ENCODE measurements at places on chromosomes 5 and 9.

DNA sequence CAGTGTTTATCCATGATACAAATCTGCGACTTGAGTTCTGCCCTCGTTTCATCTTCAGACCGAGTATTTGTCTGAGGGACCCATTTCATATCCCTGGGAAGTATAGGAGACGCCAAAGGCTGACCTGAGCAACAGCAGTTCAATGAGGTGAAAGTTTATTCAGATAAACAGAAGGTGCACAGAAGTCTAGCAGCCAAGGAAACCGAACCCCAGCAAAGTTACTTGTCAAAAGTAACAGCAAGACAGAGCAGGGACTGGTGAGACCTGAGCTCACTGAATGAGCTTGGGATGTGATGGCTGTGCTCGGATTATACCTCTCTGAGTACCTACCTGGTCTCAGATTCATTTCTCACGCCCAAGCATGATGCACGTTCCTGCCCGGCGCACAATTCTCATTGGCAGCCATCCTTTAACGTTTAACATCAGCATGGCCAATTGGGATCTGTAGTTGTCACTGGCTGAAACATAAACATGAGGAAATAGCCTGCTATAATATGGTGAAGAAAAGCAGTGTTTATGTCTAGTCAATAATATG lies 599 bp downstream of the LYRM7 start:
- no peak for DNase-seq

- DNase-seq = no peak
Observed at GRCh38 chr9:29865764-29866313, 2292.6 kb upstream of the C9orf72 start.

DNA sequence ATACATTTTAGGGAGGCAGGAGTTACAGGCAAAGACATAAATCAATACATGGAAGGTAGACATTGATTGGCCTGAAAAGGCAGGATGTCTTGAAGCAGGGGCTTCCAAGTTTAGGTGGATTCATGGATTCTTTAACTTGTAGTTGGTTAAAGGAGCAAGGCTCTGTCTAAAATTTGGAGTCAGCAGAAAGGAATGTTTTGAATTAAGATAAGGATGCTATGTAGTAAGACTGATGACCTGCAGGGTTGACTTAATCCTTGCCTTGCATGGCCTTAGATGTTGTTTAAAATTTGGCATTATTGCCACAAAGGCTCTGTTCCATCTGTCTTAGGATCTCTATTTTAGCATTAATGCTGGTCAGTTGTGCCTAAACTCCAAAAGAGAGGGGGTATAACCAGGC lies 171.3 kb downstream of the C5orf15 start:
- no peak for DNase-seq

DNA sequence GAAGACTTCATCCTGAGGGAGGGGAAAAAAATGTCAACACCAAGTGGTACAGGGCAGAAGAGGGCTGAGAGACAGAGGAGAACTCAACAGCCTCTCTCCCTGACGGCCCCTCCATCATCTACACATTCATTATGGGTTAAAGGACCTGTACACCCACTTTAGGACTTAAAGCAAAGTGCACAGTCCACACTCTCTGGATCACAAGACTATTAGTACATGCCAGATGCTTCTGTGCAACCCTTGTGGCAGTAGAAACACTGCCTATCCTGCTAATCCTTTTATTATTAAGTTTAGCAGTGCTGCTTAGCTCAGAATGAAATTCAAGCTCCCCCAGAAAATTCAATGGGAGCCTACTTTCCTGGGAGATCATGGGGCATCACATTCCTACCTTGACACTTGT lies 1.9 kb downstream of the FRMD3 start:
- no peak for DNase-seq

GRCh38 chr9:132042324-132042723 lies 37.3 kb downstream of the MED27 start:
- DNase-seq = peak; percentile 82

DNA sequence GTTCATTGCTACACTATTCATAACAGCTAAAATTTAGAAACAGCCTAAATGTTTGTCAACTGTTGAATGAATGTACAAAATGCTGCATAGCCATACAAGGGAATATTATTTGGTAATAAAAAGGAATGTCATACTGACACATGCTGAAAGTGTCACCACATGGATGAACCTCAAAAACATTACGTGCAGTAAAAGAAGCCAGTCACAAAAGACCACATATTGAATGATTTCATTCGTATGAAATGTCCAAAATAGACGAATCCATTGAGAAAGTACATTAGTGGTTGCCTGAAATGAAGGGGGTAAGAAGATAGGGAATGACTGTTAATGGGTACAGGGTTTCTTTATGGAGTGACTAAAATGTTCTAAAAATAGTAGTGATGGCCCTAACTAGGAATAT lies 11.6 kb upstream of the ECM2 start:
- DNase-seq = no peak

GRCh38 chr9:92385001-92385400 lies 19.4 kb downstream of the OGN start:
- no peak for DNase-seq

- no peak for DNase-seq
Observed at GRCh38 chr5:90987726-90988125, 395.4 kb downstream of the ARRDC3 start.

DNA sequence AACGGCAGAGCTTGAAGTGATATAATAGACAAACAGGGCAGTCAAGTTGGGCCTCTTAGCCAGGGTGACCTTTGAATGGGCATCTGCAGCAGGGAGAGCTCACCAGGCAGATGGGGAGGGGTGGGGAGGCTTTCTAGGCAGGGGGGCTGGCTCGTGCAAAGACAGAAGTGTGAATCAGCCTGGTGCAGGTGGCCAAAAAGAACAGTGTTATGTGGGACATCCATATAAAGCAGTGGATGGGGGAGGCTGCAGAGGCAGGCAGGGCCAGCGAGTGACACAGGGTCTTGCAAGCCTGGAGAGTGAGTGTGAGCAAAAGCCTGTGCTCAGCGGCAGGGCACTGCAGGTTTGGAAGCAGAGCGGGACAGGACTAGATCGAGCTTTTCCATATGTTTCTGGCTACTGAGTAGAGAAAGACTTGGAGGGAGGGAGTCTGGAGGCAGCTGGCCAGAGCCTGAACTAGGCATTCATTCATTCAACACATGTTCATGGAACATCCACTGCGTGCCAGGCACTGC lies 14.2 kb upstream of the TTLL11 start:
- no peak for DNase-seq

DNA sequence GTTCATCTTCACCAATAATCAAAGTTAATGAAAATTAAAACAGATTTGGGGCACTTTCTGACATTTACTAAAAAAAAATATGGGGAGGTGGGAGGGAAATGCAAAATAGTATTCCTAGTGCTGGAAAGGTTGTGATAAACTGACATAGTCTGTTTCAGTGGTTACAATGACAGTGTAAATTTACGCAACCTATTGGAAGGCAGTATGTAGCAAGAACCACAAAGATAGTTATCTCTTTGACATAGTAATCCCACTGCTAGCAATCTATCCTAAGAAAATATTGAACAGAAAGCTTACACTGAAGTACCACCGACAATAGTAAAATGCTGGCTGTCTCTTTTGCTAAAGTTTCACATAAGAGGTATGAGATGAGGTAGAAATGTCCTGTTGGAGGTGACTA lies 15.1 kb upstream of the EPB41L4B start:
- no peak for DNase-seq

DNA sequence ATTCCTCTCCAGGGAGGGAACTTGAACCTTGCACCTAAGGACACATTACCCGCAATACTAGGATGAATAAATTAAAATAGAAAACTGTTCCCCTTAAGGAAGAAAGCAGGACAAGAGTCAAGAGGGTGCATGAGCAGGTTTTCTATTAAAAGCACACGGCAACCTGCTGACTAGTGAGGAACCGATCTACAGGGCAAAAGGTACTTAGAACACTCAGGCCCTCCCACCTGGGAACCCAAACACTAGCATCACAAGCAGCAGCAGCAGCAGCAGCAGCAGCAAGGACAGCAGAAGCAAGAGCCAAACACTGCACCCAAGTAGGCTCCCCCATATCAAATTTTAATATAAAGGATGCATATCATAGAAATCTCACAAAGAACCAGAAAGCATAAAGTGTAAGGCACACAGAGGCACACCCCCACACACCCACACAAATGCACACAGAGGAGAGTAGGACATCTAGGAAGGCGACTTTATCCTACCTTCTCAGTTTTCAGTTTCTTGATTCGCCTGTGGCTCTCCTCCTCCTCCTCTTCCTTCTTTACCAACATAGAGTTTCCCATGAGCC lies 2.8 kb downstream of the ZNF608 start:
- DNase-seq = no peak

DNA sequence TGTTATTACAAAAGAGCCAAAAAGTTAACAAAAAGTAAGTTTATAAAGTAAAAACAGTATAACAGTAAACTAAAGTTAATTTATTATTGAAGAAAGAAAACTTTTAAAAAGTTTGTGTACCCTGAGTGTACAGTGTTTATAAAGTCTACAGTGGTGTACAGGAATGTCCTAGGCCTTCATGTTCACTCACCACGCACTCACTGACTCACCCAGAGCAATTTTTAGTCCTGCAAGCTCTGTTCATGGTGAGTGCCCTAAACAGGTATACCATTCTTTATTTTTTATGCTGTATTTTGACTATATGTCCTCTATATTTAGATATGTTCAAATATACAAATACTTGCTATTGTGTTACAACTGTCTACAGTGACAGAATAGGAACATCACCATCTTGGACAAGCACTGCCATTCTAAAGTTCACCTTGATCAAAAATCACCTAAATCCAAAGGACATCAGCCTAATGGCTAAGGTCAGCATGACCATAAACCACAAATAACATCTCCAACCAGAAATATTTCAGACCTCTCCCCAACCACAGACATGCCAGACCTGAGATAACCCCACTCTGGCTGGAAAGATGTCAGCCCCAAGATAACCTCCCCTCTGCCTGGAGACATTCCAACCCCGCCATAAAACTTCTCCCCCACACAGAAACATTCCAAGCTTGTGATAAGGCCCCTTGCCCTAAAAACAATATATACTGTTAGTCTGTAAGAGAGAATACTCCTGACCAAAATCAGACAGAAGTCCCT lies 56.1 kb downstream of the AGXT2 start:
- DNase-seq = no peak

GRCh38 chr5:174222891-174223290 lies 177.4 kb downstream of the NSG2 start:
- no peak for DNase-seq

DNA sequence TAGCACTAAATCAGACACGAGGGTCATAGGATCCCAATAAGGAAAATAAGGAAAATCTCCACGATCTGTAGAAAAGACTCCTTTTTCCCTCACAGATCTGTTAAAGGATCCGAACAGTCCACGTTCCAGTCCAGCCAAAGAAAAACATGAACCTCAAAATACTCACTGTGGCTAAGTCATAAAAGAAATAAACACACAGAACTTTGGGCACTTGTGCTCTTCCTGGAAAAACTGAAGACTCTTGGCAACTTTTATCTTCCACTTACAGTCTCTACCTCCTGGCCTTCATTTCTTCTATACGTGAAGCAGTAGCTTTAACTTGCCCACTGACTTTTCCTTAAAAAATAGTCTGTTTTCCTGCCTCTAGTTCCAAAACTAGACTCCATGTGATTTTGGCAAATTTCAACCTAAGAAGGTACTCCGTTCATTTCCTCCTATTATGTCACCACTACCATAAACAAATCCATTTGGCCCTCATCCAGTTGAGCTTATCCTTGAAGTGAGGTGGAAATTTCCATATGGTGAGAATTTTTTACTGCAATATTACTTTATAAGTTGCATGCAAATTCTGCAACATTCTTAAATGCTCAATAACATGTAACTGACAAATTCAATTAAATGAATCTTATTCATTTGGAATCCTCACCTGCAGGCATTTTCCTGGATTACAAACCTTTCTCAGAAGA lies 5.3 kb upstream of the LHFPL2 start:
- DNase-seq = no peak

DNA sequence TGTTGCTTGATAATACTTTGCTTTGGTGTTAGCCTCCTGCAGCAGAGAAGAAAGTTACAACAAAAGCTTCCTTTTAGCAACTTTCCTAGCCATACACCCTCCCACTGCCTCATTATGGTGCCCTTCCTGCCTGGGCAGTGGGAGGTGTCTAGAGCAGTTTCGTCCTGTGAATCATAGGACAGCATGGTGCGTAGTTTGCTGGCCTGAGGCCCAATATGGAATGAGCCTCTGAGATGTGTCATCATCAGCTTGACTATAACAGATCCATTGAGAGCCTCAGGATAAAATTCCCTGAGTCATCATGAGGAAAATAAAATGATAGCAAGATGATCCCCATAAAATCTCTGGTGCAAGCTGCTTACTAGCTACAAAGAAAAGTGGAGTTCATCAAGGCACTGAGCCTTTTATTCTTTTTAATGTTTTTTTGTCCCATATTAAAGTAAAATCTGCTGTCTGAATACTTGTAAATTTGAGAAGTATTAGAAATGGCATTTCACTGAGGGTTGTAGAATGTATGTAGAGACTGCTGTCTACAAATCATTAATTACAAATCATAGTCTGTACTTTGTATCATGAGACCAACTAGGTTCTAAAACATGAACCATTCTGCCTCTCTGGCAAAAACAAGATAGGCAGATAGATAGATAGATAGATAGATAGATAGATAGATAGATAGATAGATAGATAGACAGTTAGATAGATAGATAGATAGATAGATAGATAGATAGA lies 303.0 kb upstream of the PDE4D start:
- peak; percentile 79 for DNase-seq

GRCh38 chr5:119417891-119418605 lies 34.2 kb upstream of the HSD17B4 start:
- no peak for DNase-seq

DNA sequence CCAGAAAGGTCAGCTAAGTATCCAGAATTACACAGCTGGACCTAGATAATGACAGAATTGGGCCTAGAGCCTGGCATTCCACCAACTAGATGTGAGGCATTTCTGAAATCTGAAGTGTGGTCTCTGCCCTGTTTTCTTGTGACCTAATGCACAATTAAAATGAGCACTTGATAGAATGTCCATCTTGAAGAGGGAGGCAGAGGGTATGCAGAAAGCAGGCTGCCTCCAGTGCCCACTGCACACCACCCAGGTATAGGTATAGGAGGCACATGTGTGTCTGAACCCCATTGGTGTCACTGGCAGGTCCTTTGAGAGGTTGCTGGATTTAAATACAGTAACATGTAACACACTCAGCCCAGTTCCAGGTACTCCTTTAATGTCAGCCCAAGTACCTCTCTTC lies 2.4 kb downstream of the MTAP start:
- DNase-seq = no peak

GRCh38 chr9:93473411-93473810 lies 20.0 kb upstream of the FAM120AOS start:
- peak; percentile 23 for DNase-seq

DNA sequence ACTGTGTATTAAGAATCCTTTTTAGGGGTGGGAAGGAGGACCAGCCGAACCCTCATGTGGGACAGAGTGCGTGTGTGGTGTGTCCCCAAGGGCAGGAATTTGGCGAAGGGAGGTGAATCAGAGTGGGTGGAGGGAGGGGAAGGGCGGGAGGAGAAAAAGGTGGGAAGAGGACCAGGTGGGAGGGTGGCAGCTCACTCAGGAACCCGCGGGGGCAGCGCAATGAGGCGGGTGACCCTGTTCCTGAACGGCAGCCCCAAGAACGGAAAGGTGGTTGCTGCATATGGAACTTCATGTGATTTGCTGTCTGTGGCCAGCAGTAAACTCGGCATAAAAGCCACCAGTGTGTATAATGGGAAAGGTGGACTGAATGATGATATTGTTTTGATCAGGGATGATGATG lies 8.8 kb upstream of the POLR1E start:
- no peak for DNase-seq
